Lower leg skin (tissue), 4 donors: ENCODE measurements at places on chromosomes 2 and 18. TPM values are rescaled to one million over a fixed set of nuclear protein-coding genes. Genes with fewer than 3 reads are reported as not detected.

- peak; percentile 21 for DNase-seq
Measured at GRCh38 chr2:19785447-19785846, 116.3 kb downstream of the TTC32 start.

Gene PAIP2B
- 29.8 TPM for total RNA-seq

Gene FAHD2A
- total RNA-seq = 22.8 TPM

DNA sequence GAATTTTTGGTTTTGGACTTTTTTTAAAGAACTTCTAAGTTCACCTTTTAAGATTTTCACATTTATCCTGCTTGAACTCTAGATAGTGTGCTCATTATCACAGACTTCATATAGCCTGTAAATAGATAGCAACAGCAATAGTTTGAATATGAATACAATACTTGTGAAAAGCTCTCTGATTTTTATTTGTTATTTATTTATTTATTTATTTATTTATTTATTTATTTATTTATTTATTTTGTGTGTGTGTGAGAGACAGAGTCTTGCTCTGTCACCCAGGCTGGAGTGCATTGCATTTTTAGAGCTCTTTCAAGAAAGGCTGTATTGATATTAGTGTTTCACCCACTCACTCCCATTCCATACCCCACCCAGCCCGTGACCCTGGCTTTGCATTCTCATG, 153.6 kb downstream of the CNTNAP5 start:
- no peak for DNase-seq

Gene ASAP2
- total RNA-seq = 40.7 TPM

Gene TBR1
- not detected for total RNA-seq

- no peak for DNase-seq
Measured at GRCh38 chr18:8469544-8470130, 139.6 kb upstream of the RAB12 start.

GRCh38 chr2:197297266-197297665, 13.3 kb downstream of the ANKRD44 start:
- no peak for DNase-seq

GRCh38 chr2:186848873-186849578, at the start of gene ZSWIM2:
Gene ZSWIM2 (minus strand): TSS chr2:186849170. CDS start chr2:186849130, 40 bp downstream.
- DNase-seq = peak; percentile 87

Gene DLGAP1
- total RNA-seq = 0.34 TPM

Gene ZSWIM2
- total RNA-seq = not detected

DNA sequence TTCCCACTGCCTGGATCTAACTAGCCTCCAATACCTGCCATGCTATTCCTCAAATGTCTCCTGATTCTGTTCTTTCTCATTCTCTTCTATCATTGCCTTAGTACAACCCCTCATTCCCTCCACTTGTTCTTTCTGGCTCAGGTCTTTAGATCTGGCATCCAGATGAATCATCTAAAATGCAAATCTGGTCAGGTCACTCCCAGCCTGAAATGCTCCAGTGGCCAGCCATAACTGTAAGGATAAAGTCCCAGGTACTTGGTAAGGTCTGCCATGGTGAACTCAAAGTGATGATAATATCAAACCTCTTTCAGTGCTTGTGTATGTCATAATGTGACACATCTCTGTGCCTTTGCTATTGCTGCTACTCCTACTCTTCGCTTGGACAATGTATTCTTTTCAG, 2.9 kb upstream of the SNRNP27 start:
- no peak for DNase-seq

Gene C2orf15
- 3.2 TPM for total RNA-seq

GRCh38 chr2:239438995-239439753, 38.4 kb upstream of the HDAC4 start:
- DNase-seq = peak; percentile 80
